Naive B cell (primary cell): ENCODE measurements at places on chromosomes 12 and 14.

GRCh38 chr12:68290126-68290525 is 36.7 kb upstream of the IL22 start:
- no peak for DNase-seq

GRCh38 chr14:51592836-51593235 is 58.9 kb upstream of the FRMD6 start:
- no peak for DNase-seq

GRCh38 chr14:24843494-24843893 is 206.5 kb downstream of the STXBP6 start:
- DNase-seq: no peak

DNA sequence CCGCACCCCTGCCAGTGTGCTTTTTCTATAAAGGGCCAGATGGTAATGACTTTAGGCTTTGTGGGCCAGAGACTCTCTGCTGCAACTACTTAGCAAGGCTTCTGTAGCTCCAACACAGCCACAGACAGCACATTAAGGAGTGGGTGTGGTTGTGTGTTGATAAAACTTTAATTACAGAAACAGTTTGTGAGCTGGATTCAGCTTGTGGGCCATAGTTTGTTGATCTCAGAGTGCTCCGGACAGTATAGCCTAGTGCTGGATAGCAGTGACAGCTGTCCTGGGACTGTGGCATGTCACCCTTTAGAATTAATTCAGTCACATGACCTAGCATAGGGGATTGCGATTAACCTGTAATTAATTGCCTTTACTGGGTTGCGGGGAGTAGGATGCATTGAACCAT is 109.7 kb downstream of the ZNF664 start:
- DNase-seq: no peak

DNA sequence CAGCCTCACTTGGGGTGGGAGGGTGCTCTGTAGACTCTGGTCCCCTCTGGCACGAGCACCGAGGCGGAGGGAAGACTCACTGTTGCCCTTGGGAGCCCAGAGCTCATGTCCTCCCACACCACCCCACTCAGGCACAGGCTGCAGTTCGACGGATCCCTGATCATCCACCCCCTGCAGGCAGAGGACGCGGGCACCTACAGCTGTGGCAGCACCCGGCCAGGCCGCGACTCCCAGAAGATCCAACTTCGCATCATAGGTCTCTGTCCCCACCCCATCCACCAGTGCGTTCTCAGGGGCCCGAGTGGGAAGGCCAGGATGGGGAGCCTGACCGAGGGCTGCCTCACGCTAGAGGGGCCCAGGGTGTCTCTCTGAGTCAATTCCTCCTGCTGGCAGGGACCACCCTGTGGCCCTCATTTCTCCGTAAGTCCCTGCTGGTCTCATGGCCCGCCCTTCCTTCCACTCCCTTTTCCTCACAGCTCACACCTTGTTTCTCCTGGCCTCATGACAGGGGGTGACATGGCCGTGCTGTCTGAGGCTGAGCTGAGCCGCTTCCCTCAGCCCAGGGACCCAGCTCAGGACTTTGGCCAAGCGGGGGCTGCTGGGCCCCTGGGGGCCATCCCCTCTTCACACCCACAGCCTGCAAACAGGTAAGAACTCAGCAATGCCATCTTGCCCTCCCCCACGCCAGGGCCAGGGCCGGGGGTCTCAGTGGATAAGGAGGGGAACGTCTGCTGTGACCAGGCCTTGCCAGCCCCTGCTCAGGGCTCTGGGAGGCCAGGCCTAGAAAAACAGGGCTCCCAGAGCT is 27.0 kb downstream of the PAPLN start:
- DNase-seq: no peak

GRCh38 chr12:63419154-63419553 is 249.1 kb downstream of the DPY19L2 start:
- no peak for DNase-seq

DNA sequence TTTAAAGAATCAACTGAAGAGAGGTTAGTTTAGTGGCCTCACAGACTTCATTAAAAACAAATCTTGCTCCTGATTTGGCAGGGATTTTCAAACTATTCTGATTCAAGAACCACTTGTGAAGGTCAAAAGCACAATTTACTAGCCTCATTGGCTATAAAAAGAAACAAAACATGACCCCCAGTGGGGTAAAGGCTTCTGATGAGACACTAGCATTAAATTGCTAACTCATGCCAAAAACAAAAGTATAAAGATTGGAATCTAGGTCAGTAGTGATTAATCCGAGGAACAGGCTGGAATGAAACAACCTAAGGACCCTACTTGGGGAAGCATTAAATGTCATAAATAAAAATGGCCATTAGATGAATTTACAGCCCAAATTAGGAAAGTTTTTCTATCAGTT is 312.3 kb downstream of the PAWR start:
- DNase-seq: no peak

- no peak for DNase-seq
These were observed 996 bp downstream of the SLC41A2 start for GRCh38 chr12:104956870-104957718.

- no peak for DNase-seq
These were observed 4.3 kb downstream of the DLST start for GRCh38 chr14:74886001-74886400.

- DNase-seq: no peak
These were observed 79.8 kb downstream of the SRRM4 start for GRCh38 chr12:119060847-119061796.

DNA sequence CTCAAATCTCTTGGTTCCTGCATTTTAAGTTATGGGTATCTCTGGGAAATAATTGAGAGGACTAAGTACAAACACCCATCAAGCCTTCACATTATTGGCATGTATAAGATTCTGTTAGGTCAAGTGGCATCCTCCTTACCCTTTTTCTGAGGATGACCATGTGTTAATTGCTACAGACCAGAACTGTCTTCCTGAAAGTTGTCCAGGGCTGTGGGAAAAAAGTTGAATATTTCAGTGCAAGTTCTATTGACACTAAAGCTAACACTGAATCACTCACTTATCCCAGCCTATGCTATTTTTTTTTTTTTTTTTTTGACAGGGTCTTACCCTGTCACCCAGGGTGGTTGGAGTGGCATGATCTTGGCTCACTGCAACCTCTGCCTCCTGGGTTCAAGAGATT is 130.1 kb upstream of the HIF1A start:
- no peak for DNase-seq

GRCh38 chr12:8553088-8553627 is 12.5 kb upstream of the CLEC4E start:
- DNase-seq: no peak

DNA sequence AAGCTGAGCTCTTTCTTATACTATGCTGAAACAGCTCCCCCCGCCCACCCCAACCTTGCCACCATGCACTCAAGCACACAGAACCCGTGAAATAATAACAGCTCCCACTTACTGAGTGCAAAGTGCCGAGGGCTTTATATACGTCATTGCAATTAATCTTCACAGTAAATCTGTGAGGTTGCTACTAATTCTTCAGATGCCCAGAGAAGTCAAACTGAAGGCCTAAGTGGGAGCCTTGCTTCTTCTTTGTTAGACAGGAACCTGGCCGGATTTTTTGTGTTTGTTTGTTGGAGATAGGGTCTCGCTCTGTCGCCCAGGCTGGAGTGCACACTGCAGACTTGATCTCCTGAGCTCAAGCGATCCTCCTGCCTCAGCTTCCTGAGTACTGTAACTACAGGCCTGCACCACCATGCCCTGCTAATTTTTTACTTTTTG is 34.0 kb downstream of the VCPKMT start:
- DNase-seq: no peak

- DNase-seq: no peak
These were observed at the start of gene C1S for GRCh38 chr12:7060353-7060954. Gene C1S (plus strand): TSS chr12:7060718. CDS start chr12:7061913, 1,195 bp downstream.

DNA sequence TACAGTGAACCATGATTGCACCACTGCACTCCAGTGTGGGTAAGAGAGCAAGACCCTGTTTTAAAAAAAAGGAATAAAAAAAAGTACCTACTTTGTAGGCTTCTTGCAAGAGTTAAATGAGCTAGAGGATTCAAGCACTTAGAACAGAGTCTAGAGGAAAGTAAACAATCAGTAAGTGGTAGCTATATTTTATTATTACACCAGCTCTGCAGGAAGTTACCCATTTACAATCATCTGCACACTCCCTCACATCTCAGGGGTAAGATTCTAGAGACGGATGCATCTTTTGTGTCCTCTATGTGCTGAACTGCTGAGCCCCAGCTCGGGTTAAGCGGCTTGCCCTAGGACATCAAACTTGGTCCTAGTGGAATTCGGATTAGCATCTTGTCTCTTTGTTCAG is 67.3 kb downstream of the KCNK10 start:
- DNase-seq: no peak

DNA sequence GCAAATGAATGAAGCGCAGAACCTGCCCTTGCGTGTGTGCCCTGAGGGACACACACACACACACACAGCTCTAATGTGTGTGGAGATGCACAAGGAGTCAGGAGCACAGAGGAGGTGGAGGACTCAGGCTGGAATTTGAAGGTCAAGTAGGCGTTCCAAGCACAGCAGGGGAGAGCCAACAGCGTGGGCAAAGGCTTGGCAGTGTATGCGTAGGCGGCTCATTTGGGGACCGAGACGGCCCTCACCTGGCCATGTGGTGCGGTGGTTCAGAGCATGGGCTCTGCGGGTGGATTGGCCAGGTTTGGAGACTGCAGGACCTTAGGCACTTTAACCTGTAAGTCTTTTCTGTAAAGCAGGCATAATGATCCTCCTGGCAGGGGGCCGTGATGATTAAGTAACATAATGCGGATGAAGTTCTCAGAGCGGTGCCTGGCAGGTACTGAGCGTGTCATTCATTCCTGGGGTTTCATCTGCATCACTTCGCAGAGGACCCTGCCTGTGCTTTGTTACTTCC is 69.5 kb upstream of the SLC24A4 start:
- no peak for DNase-seq

DNA sequence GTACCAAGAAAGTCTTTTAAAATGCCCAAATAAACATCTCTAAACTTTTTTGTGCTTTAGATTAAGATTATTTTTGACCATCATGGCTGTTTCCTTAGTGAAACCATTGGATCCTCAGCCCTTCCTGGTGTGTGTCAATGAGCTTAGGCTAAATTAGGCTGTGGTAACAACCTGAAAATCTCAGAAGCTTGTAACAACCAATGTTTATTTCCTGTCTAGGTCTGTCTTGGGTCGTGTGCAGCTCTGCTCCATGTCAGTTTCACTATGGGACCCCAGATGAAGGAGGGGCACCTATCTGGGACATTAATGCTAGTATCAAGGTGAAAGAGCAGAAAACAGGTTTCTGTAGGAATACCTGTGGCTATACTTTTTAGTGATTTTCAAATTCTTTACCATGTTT is 49.9 kb downstream of the KCNMB4 start:
- DNase-seq: no peak

DNA sequence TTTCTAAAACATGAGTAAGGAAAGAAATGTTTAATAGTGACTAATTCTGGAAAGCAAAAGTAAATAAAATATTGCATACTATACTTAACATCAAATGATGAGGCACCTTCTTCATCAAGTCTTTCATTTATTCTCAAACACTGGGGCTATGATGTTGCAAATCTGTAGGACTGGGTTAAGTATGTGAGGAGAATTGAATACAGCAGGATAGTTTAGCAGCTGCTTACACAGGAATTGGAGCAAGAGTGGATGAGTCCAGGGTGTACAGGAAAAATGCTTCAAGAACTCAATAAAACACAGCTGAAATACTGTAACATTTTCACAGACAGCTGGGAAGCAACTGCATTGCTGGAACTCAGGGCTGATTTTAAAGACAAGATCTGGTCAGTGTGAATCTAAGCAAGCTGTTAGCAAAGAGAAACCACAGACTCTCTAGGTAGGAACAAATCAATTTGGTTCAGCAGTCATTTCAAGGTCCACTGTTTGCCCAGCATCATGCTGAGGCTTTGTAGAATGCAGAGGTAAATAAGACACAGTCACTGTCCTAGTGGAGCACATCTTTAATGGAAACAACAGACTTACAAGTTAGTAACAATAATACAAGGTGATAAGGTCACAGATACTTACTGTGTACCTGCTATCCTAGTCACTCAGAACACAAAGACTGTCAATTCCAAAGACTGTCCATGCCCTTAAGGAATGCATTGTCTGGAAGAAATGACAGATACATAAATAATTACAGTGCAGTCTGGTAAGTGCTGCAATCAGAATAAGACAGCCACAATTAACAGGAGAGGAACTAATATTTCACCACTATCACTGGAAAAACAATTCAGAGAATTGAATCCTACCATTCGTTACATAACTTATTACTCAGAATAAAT is 96.8 kb upstream of the DACT1 start:
- no peak for DNase-seq

DNA sequence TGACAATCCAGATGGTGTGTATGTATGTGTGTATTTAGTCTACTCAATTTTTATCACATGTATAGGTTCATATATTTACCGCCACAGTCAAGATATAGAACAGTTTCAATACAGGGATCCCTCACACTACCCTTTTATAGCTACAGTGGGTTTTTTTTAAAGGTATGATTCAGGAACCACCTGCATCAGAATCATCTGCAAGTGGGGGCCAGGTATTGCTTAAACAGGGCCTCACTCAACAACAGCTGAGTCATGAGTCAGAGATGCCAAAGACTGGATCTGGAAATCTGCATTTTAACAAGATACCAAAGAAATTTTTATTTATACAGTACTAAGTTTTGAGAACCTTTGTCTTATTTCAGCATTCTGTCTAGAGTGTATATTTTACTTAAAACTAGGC is 117.6 kb downstream of the SLC35F4 start:
- no peak for DNase-seq

GRCh38 chr12:108341356-108341755 is 2.2 kb upstream of the CMKLR1 start:
- no peak for DNase-seq

DNA sequence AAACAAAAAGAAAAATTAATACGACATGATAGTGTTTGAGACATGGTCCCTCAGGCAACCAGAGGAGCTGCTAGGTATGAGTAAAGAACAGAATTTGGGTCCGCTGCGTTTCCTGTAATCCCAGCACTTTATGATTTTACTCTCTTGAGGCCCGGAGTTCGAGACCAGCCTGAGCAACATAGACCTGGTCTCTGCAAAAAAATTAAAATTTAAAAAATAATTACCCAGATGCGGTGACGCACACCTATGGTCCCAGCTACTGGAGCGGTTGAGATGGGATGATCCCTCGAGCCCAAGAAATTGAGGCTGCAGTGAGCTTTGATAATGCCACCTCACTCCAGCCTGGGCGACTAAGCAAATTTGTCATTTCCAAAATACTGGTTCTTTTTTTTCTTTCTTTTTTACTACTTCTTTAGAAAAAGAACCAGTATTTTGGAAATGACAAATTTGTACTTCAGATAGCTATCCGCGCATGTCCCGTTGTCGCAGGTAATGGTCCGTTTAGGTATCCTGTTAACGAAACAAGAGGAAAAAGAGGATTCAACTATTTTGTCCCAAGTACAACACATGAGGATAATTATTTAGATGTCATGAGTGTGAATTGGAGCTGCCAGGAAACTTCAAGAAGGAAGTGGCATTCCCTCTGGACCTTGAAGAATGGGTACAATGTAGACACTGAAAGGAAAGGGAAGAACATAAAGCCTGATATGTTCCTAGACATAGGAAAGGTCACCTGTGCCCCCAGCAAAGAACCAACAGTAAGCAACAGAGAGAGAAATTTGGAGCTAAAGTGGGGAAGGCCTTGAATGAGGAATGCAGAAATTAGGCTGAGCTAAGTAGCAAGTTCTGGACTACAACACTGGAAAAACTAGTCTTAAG is 1.2 kb upstream of the HECTD1 start:
- DNase-seq: no peak
